ENCODE measurements at places on chromosomes 3 and 15.

DNA sequence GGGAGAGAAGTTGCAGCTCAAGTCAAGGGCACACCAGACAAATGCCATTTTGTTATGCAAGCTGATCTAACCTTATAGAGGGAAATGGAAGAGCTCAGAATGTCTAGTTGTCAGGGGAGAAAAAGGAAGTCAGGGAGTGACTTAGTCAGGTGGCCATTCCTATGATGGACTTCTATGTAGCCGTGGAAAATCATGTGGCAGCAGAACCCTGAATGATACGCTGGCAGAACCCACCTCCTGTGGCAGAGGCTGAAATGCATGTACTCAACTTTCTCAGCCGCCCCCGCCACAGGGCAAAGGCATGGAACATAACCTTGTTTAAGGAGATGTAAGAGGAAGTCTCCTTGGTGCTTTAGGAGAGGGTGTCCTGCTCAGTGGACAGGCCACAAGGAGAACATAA lies 37.7 kb upstream of the PARL start:
- DNase-seq = no peak

DNA sequence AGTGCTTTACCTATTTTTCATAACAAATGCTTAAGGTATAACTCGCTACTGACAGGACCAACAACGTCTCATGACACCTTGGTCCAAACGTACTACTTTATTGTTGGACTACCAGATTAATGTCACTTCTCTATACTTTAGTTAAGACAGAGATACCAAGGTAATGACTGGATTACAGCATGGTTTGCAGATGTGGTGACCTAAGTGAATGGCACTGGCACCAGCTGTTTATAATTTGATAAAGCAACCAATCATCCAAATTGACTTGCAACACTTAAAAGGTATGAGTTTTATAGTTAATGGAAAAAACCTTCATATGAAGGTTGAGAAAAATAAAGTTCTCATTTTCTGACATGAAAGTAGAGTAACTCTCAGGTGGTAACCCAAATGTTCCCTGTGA lies 209.0 kb downstream of the NEK10 start:
- DNase-seq = no peak

GRCh38 chr15:80789796-80790195 lies 10.6 kb downstream of the CEMIP start:
- no peak for DNase-seq

DNA sequence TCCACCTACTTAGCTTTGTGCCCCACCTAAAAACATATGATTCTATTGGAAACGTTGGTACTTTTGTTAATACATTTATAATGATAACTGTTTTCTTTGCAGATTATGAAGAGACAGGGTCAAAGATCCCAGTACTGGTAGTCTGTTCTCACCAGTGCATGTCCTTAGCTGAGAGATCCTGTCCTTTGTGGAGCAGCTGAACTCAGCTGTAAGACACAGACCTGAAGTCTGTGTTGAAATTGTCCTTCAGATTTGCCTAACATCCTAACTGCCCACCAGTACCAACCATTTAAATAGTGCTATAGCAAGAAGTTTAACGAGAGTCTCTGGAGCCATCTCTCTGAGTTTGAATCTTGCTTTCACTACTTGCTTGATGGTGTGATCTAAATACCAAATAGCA lies 398.7 kb downstream of the FEZF2 start:
- no peak for DNase-seq

- DNase-seq = no peak
These were observed 101.6 kb downstream of the LRTM1 start for GRCh38 chr3:54826251-54826691.

Data from skeletal muscle cell (primary cell).